ENCODE measurements at places on chromosomes 13 and 19.

DNA sequence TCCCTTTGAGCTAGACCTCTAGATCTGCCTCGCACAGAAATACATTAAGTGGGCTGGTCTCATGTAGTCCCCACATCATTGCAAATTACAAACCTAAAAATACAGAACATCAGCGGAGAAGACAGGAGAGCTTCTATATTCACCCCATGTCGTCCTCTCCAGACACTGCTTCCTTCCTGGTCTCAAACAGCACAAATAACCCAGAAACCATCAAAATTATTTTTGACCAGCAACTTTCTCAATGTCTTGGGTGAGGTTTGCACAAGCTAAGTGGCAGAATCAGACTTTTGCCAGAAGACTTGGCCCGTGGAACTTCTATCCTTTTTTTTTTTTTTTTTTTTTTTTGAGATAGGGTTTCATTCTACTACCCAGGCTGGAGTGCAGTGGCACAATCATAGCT, 28.2 kb downstream of the CLEC17A start:
- DNase-seq = no peak

- no peak for DNase-seq
These were observed 122.3 kb downstream of the RBM26 start for GRCh38 chr13:79283742-79284141.

- no peak for DNase-seq
These were observed 66.9 kb upstream of the POSTN start for GRCh38 chr13:37665420-37665819.

DNA sequence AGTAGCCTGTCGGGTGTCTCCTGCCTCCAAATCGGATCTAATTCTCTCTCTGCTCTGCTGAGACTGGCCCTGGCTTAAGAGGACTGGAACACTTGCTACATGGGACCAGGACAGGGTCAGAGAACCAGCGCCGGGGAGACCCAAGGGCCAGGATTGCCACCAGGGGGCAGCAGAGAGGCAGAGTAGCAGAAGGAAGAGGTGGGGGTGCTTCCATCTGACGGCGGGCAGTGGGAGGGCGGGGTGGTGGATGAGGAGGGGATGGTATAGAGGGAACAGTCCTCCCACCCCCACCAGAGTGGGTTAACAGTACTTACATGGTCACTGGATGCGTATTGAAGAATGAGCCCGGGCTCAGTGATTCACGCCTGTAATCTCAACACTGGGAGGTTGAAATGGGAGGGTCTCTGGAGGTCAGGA, 11.9 kb downstream of the SELENOW start:
- DNase-seq = peak; percentile 78

GRCh38 chr13:50080911-50081678, 65.9 kb downstream of the KCNRG start:
- DNase-seq = peak; percentile 18

DNA sequence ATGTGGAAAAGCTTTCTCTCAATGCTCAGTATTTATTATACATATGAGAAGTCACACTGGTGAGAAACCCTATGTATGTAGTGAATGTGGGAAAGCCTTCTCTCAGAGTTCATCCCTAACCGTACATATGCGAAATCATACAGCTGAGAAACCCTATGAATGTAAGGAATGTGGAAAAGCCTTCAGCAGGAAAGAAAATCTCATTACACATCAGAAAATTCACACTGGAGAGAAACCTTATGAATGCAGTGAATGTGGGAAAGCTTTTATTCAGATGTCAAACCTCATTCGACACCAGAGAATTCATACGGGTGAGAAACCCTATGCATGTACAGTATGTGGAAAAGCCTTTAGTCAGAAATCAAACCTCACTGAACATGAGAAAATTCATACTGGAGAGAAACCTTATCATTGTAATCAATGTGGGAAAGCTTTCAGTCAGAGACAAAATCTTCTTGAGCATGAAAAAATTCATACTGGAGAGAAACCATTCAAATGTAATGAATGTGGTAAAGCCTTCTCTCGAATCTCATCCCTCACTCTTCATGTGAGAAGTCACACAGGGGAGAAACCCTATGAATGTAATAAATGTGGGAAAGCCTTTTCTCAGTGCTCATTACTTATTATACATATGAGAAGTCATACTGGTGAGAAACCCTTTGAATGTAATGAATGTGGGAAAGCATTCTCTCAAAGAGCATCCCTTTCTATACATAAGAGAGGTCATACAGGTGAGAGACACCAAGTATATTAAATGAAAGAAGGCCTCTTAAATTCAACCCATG, 34.4 kb downstream of the ZNF568 start:
- no peak for DNase-seq

DNA sequence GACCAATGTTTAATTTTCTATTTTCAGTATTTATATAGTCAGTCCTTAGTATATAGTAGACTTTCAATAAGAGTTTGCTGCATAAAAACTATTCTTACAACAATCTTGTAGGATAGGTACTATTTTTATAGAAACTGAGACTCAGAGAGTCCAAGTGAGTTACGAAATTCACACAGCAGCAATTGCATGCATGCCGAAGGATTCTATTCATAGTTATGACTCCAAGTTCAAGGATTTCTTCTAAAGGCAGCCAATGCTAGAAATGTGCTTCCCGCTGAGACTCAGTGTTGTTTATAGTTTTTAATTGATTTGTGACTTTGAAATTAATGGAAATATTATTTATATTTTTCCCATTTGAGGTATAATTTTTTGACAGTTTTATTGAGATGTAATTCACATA, 62.7 kb upstream of the CSNK1A1L start:
- DNase-seq = no peak

DNA sequence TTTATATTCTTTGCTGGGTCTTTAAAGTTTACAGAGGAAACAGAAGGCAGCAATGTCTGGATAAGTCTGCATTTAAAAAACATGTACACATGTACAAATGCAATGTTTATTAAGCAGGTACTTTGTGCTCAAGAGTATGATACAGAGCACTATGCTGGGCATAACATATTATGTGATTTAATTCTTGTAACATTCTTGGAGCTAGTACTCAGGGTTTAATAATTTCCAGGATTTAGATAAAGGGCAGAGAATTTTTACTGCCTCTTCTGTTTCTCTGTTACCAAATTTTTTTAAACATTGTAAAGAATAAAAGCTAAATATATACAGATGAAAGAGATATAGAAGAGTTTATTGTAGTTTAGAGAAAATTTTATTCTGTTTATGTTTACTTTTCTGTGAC, 152.7 kb downstream of the ZNF737 start:
- no peak for DNase-seq
